ENCODE measurements at places on chromosomes 12 and 14.
A peak's percentile ranks its signal among the peaks of the same experiment; 100 is the strongest.

DNA sequence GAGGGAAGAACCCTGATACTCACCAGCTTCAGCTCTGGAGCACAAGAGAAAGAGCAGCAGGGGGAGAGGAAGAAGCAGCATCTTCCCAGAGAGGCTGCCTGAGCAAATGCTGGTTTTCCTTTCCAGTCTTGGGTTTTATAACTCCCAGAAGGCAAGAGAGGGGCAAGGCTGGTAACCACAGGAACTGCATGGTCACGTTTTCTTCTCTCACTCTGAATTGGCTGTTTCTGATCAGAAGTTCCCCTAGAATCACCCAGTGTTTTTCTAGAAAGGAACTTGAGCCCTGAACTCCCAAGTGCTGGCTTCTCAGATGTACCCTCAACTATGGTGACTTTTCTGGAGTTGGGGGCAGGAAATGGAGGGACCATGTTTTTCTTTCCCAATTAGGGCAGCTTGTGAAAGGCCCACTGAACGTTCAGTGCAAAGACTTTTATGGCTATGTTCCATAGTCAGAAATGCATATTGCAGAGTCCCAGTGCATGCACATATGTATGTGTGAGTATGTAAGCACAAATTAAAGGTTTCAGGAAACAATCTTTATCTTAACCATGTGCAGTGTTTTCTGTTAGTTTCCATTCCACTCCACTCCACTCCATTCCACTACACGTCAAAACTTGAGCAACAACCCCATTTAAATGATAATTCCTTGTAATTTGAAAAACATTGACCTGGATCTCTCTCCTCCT is at the start of gene CMA1:
CMA1 (minus strand) TSS at position 111 of the 686 bp plus-strand sequence; CDS start at position 81, 30 bp downstream.
- peak; percentile 9 for DNase-seq

DNA sequence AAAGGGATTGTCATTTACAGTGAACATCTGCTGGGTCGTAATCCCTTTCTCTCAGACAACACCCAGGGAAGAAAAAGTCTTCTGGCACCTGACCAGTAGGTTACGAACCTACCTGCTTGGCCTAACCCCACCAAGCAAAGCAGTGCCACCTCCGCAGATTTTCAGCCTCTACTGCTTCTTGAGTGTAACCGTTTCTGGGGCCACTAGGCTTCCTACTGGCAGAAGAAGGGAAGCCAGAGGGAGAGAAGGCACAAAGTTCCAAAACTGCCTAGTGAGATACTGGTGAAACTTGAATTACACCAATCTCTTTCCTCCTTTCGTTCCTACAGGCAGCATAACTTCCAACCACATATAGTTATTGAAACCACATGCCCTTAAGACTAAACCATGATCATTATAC is 383.6 kb downstream of the BCAT1 start:
- DNase-seq = no peak

GRCh38 chr14:34794941-34795340 is 80.2 kb downstream of the BAZ1A start:
- DNase-seq = no peak

- no peak for DNase-seq
Measured at GRCh38 chr14:69605738-69606137, 5.7 kb upstream of the SUSD6 start.

- DNase-seq = no peak
Measured at GRCh38 chr12:4174417-4174816, 99.1 kb upstream of the CCND2 start.

Measured in activated naive CD4-positive, alpha-beta T cell treated with anti-CD3 and anti-CD28 coated beads for 36 hours (primary cell).